ENCODE measurements at places on chromosomes 5 and 9. TPM values are rescaled to one million over a fixed set of nuclear protein-coding genes. Genes with fewer than 3 reads are reported as not detected.

GRCh38 chr5:77180167-77181081 lies 30.1 kb upstream of the PDE8B start:
- DNase-seq: no peak

- DNase-seq: no peak
Measured at GRCh38 chr9:20040991-20041696, 252.3 kb upstream of the SLC24A2 start.

DNA sequence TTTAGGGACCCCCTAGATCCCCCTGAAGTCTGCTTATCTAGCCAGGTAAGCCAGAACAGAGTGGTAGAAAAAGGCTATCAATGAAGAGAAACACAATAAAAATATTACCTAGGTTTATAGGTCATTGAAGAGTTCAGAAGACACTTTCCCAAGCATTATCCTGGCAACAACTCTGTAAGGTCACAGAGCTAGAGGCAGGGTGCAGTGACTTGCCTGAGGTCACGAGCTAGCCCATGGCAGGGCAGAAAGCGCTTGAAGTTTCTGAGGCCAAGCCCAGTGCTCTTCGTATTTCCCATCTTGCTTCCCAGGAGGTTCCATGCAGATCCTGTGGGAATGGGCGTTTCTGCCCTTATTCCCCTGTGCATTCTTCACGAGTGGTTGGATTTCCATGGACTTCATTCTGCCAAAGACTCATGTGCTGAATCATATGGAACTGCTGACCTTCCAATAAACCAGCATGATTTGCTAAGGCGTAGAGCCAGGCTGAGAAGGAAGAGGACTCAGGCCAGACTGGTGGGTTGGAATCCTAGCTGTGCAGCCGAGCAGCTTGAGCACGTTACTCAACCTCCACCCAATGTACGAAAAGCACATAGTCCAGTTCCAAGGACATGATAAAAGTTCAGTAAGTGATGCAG lies 22.1 kb downstream of the TRMO start:
- no peak for DNase-seq

DNA sequence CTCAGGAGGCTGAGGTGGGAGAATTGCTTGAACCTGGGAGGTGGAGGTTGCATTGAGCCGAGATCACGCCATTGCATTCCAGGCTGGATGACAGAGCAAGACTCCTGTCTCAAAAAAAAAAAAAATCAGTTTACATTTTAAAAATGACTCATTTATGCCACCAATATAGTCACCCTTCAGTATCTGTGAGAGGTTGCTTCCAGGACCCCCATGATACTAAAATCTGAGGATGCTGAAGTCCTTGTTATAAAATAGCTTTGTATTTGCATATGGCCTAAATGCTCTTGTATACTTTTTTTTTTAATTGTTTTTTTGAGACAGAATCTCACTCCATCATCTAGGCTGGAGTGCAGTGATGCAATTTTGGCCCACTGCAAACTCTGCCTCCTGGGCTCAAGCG lies 5.8 kb downstream of the OCLN start:
- no peak for DNase-seq

GRCh38 chr5:180724944-180725343 lies 14.9 kb downstream of the OR2Y1 start:
- no peak for DNase-seq

DNA sequence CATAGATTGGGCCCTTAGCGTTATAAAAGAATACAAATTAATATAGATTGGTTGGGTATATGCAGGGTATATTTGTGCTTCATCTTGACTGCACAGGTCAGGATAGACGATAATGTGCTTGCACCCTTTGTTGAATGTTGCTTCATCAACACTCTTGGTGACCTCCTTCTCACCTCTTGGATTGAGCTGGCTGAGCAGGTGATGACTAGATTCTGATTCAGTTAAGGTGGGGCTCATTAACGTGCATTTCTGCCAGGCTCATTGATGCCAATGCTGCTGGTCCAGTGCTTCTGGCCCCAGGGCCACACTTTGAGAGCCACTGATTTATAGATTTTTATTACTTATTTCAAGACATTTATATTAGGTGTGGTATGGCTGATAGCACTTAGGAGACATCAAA lies 27.7 kb downstream of the PCSK5 start:
- DNase-seq: no peak

DNA sequence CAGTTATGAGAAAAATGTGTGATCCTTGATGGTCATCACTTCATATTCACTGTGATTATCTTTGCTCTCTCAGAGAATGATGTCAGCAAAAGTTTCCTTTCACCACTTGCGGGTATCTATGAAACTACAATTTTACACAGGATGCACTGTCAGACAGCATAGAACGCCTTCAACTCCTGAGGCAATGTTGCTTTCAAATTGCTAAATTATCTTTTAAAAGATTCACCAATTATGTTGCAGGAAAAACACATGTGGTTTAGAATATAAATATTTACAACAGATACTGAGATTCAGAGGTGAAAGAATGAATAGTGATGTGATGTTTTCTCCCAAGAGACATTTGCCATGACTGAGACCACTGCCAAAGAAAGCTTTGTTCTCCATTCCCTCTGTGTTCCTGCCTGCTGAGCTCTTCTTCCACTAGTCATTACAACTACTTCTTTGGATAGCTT lies 879.8 kb upstream of the DMAC1 start:
- DNase-seq: no peak

DNA sequence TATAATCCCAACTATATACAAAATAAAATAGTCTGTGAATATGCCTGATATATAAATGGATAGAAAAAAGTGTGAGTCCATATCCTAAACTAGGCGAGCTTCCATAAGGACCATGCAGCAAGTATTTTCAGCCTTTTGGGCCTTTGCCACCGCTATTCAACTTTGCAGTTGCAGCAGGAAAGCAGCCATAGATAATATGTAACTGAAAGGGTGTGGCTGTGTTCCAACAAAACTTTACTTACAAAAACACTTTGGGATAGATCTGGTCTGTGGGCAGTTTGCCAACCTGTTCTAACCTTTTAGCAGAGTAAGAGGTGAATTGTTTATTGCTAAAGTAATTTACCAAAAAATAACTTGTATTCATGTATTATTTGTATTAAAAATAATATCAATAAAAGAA lies 127.8 kb upstream of the GPR151 start:
- no peak for DNase-seq

DNA sequence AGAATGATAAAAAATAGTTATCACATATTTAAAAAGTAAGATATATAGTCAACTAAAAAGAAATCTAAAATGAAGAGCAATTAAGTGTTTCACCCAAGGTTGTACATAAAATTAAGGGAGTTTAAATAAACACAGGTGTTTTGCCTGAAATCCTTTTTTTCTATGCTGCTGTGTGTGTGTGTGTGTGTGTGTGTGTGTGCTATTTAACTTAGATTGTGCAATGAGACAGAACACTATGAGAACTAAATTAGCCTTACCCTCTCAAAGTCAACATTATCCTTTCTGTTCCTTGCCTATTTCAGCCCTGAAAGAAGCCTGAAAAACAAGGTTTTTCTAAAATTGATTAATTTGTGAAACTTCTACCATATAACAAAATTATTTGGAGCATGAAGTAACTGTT lies 516.2 kb downstream of the ELAVL2 start:
- DNase-seq: no peak

DNA sequence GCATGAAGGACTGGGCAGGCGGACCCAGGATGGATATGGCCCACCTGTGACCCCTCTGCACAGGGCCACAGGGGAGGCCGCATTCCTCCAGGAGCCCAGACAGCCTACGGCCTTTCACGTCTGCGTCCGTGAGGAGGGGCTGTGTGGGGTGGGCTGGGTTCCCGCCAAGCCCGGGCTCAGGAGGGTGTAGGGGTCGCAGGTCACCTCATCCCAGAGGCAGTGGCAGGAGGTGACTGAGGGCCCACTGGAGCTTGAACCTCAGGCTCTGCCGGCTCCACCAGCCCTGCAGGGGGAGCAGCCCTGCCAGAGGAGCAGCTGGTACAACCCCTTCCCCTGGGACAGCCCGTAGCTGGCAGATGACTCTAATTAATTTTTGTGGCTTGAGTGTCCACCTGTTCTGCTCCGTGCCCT lies 40.7 kb upstream of the CACNA1B start:
- no peak for DNase-seq

GRCh38 chr9:120924698-120925534 lies 1.7 kb downstream of the TRAF1 start:
- DNase-seq: no peak

The IL6ST gene
- 131 TPM for total RNA-seq

The RNF183 gene
- not detected for total RNA-seq

The SLC9A3 gene
- total RNA-seq: 1.0 TPM

The TMEM171 gene
- total RNA-seq: not detected

The GPR150 gene
- total RNA-seq: not detected

The OR1Q1 gene
- not detected for total RNA-seq

The FOXD1 gene
- 0.54 TPM for total RNA-seq

All from cardiac septum (tissue), 1 donor.